ENCODE measurements at places on chromosomes 12 and 14. TPM values are rescaled to one million over a fixed set of nuclear protein-coding genes. Genes with fewer than 3 reads are reported as not detected.

Gene TROAP
- total RNA-seq: 11.7 TPM

Gene ALDH2
- 55.2 TPM for total RNA-seq

Gene RHOJ
- not detected for total RNA-seq

Gene PIK3C2G
- not detected for total RNA-seq

Gene KRT83
- total RNA-seq: not detected

- no peak for DNase-seq
Observed at GRCh38 chr12:18907728-18908127, 169.8 kb downstream of the CAPZA3 start.

- DNase-seq: no peak
Observed at GRCh38 chr12:2145433-2145998, 92.7 kb downstream of the CACNA1C start.

- no peak for DNase-seq
Observed at GRCh38 chr12:57741844-57742738, 2.7 kb upstream of the TSPAN31 start.

Measured in glutamatergic neuron (in vitro differentiated cells).